ENCODE measurements at places on chromosomes 6 and 20. TPM values are rescaled to one million over a fixed set of nuclear protein-coding genes. Genes with fewer than 3 reads are reported as not detected.

GRCh38 chr20:6605055-6605935 is 162.2 kb upstream of the BMP2 start:
- DNase-seq, result no peak

NKAIN4 gene
- total RNA-seq, result 3.0 TPM

HDGFL1 gene
- not detected for total RNA-seq

DNA sequence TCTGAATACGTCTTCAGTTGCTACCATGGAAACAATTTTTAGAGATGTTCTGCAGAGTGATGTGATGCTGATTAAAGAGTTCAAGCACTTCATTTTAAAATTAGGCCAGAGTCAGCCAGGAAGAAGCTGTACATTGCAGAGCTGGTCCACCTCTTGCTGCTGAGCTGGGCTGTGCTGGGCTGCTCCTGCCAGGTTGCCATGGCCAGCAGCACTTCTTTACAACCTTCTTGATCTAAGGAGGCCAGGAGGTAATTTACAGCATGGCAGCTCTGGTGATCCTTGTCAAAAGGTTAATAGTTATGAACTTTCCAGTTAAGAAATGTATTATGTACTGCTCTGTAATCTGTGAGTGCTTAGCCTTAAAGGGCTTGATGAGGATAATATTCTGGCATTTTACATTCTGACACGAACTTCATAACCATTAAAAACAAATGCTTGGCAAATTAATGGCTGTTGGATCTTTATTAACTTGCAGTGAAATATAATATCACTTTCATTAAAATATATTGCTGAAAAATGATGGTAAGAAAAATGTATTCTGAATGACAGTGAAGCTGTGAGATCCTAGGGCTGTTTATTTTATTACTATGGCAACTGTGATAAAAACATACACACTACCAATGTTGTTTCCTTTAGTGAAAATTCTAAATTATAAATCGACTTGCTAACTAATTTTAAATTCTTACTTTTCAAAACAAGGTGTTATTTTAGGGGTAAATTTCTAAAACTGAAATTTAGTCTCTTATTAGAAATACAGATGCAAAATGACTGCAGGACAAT is 259.7 kb downstream of the RFPL4B start:
- DNase-seq, result no peak

- DNase-seq, result no peak
Observed at GRCh38 chr6:83849610-83850009, 3.5 kb upstream of the RIPPLY2 start.

DNA sequence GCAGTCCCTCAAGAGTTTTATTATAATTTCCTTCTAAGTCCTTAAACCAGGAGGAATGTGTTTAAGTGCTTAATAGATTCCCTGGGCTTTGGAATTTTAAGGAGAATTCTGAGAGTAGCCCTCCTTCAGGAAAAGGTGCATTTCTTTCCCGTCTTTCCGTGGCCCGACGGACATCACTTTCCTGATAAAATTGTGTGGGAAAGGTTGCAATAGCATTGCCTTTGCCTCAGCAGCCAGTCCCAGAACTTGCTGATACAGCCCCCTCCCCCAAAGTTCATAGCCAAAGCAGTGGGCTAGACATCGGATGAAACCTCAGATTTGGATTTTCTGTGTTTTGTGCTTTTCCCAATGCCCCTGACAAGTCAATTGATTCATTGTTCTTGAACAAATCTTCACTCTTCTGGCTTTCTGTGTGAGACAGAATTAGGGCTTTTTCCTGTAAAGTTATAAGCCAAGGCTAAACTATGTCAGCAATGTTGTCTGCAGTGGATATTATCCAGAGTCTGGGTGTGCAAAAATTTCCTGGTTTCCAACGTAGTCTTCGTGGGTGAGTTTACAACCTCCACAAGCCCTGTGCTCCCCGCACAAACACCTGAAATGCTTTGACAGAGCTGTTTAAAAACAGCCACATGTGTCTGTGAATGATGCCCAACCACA is 1.1 kb upstream of the SMOC2 start:
- no peak for DNase-seq

DNA sequence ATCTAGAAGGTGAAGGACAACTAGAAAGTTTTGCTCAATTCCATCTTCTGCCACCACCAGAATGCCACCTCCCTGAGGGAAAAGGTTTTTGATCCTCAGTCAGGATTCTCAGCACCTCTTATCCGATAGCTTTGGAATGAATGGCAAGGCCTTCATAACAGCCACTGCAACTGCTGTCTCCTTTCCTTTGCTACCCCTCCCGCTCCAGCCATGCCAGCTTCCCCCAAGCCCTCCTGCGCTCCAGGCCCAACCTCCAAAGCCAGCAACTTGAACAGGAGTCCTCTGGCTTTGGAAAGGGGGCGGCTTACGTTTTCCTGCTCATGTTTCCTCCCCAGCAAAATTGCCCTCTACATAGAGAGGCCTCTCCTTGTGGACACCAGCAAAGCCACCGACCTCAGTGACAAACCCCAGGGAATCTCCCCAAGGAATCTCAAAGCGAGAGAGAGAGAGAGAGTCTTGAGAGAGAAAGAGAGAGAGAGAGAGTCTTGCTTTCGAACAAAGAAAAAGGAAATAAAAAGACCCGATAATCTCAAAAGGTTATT is 420 bp upstream of the BTN2A1 start:
- DNase-seq, result no peak

DNA sequence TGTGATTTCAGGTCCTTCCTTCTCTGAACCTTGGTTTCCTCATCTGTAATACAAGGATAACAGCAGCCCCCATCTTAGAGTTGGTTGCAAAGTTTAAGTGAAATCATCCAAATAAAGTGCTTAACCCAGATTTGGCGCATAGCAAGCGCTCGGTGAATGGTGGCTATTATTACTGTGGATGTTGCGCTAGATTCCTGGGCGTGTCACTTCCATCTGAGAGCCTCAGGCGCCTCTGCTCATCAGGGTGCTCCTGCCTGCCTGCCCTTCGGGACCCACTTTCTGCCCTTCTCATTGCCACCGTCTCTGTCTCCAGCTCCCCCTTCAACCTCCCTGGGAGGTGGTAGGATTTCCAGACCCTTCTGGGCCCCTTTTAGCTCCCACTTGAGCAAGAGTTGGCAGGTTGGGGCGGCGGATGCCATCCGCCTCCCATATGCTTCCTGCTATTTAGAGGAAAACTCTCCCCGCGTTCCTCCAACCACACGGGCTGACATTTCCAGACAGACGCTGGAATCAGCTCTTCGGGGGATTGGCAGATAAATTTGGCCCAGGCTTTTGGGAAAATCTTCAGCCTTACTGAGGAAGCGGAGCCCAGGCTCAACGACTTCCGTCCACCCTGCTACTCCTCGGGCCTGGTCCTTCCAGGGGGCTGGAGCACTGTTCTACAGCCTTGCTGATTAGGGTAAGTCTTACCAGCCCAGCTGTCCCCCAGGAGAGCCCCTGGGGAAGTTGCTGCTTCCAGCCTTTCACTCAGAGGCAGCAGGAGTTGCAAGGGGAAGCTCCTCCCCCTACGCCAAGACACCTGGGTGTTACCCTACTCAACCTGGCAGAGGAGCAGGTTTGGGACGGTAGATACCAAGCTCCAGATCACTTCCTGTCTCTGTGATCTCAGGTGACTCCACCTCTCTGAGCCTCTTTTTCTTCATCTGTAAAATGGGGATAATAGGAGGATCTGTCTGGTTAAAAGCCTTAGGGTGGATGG is 71.5 kb downstream of the DLGAP4 start:
- no peak for DNase-seq

GRCh38 chr6:150286912-150287311 is 81.9 kb upstream of the IYD start:
- no peak for DNase-seq

DNA sequence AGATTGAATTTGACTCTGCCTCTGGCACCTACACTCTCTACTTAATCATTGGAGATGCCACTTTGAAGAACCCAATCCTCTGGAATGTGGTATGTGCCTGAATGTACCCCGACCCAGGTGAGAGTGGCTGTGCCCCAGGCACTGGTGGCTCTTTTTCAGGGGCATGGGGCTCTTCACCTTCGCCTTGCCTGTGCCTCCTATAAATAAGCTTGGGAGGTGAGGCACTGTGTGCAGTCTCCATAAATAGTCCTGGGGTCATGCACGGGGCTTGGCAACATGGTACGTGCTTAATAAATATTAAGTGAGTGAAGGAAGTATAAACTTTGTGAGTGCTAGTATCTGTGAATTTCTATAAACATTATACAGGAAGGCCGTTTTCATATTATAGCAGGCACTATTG is 33.0 kb downstream of the GHRH start:
- no peak for DNase-seq

DNA sequence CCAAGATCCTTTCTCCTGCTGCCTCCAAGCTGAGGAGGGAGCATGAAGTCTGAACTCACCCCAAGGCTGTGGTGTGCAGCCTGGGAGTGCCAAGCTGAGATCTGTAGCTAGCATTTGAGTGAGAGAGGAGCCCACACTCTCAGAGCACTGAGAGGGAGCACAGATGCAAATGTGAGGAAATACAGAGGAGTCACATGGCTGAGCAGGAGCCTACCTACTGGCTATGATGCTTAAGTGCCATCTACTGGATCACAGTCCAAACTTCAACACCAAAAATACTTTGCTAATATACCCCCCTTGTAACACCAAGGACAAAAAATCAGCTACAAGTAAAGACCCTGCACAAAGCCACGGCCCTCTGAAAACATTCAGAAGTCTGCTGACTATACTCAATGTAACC is 94.4 kb upstream of the IMPG1 start:
- no peak for DNase-seq

GRCh38 chr6:28886079-28886439 is 37.7 kb downstream of the TRIM27 start:
- DNase-seq, result no peak

DNA sequence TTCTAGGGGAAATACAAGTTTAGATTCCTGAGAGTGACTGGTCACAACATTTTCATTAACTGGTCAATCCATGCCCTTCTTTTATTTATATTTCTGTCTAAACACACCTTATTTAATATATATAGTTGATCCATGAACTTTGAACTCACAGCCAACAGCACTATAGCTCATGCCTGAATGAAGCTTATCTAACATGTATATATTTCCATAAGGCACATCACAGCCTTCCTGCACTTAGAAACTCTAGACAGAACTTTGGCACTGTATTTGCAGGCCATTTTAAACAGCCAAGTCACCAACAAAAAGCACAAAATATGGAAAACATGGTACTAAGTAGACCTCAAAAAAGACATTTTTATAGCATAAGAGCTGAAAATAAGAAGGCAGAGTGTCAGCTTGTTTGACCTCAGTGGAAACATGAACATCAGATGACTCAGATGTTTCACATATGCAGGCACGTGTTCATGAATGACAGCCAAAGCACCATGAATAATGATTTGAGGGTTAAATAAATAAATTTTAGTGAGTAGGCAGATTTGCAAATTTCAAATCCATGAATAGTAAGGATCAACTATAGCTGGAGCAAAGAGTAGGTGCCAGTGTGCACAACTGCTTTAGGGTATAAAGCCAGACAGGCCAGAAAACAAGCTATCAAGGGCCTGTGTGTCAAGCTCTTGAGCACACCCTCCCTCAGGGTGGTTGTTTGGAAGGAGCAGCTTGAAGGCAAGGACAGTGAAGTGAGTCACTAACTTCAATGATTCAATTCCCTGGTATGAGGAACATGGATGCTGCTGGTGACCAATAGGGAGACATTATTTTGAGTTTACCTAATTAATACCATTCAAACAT is 88.9 kb upstream of the NT5E start:
- no peak for DNase-seq

- DNase-seq, result no peak
Observed at GRCh38 chr6:166167801-166168615, at the start of gene TBXT. Gene TBXT (minus strand): TSS chr6:166167851. CDS start chr6:166167591, 260 bp downstream.

GRCh38 chr6:140548366-140548765 is 1173.9 kb upstream of the CITED2 start:
- no peak for DNase-seq

PLA2G7 gene
- total RNA-seq, result 5.9 TPM

TMEM217 gene
- 1.6 TPM for total RNA-seq

DNA sequence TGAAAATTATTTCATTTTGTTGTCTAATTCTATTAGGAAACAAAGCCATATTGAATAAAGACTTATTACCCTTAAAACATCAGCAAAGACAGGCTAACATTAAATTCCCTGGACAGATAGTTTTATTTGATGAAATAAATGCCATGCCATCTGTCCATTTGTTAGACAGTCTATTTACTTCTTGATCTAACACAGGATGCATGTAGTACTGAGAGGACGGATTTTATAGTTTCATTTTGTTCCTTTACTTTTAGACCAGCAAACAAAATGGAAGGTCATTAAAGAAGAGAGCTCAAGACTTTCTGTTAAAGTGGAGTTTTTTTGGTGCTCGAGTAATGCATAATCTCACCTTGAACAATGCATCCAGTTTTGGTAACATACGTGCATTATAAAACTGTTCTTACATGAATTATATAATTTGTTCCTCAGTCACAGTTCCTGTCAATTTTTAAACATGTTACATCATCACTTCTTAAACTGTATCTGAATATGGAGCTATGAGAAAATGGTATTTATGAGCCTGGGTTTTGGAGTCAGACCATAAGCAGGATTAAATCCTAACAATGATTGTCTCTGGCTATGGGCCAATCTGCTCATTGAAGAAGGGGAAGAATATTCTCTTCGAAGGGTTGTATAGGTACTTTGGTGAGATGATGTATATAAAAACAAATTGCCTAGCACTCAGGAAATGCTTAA is 46.0 kb downstream of the RFX6 start:
- DNase-seq, result no peak

- no peak for DNase-seq
Observed at GRCh38 chr6:21138336-21139069, 455.0 kb upstream of the SOX4 start.

- no peak for DNase-seq
Observed at GRCh38 chr6:127855542-127856159, 45.2 kb downstream of the THEMIS start.

- peak; percentile 88 for DNase-seq
Observed at GRCh38 chr20:62804627-62805154, at the start of gene OGFR. Gene OGFR (plus strand): TSS chr20:62804835. CDS start chr20:62804860, 25 bp downstream.

- peak; percentile 90 for DNase-seq
Observed at GRCh38 chr6:31680226-31681134, at the start of gene LY6G5C. Gene LY6G5C (minus strand): TSS chr6:31681067. CDS start chr6:31680373, 694 bp downstream.
